ENCODE measurements at places on chromosomes 11 and 22.

GRCh38 chr11:32940865-32941264 is 48.3 kb downstream of the QSER1 start:
- DNase-seq: no peak

DNA sequence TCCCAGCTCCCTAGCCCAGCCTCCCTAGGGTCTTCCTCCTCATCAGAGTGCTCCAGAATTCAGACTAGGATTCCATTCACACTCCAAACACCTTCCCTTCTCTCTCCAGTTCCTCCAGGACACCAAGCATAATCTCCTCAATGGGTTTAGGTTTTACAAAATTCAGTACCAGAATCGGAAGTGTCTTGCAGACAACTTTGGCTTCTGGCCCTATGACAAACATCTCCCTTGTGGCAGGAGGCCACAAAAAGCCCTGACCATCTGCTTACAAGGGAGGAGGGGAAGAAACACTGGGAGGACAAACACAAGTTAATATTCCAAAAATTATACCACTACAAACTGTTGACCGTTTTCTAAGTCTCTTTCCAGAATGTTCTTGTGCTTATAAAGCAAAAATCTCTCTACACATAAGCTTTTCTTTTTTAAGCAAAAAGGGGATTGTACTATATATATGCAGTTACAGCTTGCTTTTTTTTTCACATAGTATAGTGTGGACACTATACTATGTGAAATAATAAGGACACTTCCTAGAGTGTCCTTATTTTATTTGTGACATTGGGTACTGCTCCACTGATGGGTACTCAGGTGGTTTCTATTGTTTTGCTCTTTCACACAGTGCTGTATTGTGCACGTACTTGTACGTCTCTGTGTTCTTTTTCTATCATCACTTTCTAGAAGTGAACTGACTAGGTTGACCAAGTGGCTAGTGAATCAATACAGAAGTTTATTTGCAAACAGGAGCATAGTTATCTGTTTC is 78.7 kb downstream of the BDNF start:
- no peak for DNase-seq

GRCh38 chr22:45704648-45705047 is 33.0 kb downstream of the ATXN10 start:
- no peak for DNase-seq

DNA sequence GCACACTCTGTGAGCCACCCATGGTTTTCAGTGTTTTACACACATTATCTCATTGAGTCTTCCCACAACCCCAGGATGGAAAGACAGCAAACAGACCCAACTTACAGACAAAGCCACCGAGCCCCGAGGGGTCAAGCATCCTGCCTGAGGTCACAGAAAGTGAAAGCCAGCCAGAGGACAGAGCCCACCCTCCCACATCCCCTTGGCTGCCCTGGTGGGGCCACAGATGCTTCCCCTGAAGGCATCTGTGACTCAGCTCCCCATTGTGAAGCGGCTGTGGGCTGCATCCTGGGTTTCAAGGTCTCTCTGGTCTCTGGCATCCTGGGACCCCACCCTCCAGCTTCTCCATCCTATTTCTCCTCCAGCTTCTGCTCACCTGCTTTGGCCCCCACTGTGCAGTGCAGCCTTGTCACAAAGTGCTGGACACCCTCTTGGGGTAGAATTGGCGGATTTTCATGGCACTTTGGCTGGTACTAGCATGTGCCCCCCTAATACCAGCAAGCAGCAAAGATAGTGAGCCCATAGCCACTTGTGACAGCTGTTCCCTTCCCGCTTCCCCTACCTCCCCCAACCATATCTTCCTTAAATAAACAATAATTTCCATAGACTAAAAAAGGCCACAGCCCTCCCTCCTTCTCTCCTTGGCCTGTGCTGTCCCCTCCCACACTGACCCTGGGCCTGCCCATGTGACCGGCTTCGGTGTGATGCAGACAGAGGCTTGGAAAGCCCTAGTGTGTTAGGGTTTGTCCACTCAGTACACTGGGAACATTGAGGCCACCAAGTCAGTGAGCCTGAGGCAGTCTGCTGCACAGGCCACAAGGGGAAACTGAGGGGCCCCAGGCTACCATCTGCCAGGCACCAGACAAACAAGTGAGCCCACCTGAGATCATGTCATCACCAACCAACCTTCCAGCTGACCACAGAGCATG is 53.9 kb upstream of the SHISAL1 start:
- peak; percentile 70 for DNase-seq

- no peak for DNase-seq
Observed at GRCh38 chr22:39148727-39149535, 3.5 kb downstream of the CBX7 start.

- DNase-seq: no peak
Observed at GRCh38 chr22:49869845-49870712, 16.4 kb downstream of the ZBED4 start.

GRCh38 chr22:42317008-42317407 is 46.6 kb upstream of the TCF20 start:
- no peak for DNase-seq

- DNase-seq: no peak
Observed at GRCh38 chr11:44046182-44046581, 1.6 kb upstream of the ACCSL start.

DNA sequence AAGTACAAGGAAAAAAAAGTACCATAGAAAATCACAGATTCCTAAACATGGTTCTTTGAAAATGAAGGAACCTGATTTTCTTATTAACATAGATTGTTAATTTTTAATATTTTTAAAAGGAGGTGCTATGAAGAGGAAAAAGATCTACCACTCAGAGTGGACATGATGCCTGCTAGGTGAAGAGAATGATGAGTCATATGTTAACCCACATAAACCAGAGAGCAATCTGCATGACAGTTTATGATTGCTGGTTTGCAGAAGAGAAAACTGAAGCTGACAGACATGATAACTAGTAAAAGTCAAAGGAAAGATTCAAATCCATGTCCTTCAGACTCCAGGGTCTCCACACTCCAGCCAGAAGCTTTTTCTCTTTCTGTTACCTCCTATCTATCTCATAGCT is 1231.7 kb downstream of the LRRC4C start:
- DNase-seq: no peak

- DNase-seq: no peak
Observed at GRCh38 chr22:37887584-37888378, 18.3 kb upstream of the MICALL1 start.

DNA sequence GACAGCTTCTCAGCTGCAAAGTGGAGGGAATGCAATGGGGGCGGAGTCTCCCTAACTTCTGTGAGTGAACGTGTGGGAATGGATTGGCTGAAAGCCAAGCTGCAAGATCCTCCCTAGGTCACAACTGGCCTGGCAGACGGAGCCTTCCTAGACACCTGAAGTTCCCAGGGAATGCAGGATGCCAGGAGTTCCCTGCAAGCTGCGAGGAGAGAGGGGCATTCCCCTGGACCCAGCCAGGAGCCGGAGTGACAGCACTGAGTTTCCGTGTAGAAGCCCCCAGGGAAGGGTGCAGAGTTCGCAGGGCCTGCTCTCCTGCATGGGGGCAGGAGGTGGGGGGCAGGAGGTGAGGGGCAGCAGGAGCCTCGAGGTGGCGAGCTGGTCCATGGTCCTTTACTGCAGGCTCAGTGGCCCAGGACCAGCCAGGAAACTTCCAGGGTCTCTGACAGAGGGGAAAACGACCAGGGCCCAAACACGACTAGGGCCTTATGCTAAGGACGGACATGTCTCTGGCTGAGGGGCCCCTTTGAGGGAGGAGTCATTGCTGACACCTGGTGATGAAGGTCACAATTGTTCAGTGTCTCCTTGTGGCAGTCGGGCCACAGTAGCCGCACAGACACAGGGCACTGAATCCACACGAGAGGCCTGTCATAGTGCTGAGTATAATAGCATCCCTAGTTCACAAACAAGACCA is 141.4 kb downstream of the FBXO7 start:
- DNase-seq: peak; percentile 71

DNA sequence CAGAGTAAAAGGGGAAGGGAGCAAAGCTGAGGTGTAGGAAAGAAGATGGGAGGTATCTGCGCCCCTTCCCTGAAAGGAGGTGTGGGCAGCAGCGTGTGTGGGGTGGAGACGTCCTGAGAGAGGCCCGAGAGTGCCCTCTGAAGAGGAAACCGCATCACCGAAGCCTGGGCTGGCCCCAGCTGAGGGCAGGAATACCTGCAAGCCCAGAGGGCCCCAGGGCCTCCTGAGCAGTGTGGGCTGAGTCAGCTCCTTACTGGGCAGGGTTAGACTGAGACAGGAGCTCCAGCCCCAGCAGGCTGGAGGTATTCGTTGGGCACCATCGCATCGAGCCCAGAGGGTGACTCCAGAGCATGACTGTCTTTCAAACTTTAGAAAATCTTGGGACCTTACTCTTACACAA is 534.0 kb upstream of the B3GAT1 start:
- DNase-seq: no peak

- DNase-seq: no peak
Observed at GRCh38 chr22:24465566-24465965, 29.6 kb upstream of the UPB1 start.

GRCh38 chr11:61293867-61294716 is 1.0 kb downstream of the VWCE start:
- DNase-seq: peak; percentile 87

DNA sequence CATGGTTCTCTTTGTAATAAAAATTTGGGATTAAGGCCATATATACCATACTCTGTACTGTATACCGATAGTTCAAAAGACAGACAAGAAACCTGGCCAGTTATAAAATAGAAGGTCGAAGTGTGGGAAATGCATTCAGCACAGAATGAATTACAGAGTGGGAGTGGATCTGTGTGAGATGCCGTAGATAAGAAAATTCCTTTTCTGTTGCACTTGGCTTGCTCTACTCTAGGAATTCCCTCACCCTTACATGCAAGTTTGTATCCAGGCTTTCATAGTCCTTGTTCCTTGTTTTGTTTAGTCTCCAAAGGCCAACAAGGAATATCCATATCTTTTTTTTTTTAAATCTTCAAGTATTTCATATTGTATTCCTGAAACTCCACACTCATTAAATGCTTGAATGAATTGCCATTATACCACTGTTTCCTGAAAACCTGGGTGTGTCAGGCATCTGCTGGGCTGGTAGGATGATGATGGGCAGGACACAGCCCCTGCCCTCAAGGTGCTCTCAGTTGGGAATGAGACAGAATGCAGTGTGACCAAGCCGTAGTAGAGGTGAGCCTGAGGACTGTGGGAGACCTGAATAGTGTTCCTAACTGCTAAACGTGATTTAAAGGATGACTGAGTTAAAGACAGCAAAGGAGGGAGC is 53.5 kb downstream of the TEAD1 start:
- DNase-seq: no peak

- DNase-seq: no peak
Observed at GRCh38 chr11:84468235-84468634, 1158.9 kb downstream of the DLG2 start.

GRCh38 chr11:2092956-2093412 is 46.2 kb downstream of the IGF2 start:
- peak; percentile 74 for DNase-seq

DNA sequence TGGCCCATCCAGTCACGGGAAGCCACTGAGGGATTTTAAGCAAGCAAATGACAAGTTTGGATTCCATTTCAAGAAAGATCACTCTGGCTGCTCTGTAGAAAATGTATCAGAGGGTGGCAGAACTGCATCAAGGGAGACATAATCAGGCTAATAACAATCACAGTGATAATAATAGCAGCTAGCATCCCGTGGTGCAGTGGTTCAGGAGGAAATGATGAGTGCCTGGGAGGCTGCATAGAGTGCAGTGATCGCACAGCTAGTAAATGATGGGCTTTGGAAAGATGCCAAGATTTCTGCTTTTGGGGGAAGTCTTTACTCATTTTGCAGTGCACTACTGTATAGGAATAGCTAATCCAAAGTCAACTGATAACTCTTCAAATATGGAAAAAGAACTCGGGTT is 35.8 kb downstream of the TNRC6B start:
- DNase-seq: no peak

DNA sequence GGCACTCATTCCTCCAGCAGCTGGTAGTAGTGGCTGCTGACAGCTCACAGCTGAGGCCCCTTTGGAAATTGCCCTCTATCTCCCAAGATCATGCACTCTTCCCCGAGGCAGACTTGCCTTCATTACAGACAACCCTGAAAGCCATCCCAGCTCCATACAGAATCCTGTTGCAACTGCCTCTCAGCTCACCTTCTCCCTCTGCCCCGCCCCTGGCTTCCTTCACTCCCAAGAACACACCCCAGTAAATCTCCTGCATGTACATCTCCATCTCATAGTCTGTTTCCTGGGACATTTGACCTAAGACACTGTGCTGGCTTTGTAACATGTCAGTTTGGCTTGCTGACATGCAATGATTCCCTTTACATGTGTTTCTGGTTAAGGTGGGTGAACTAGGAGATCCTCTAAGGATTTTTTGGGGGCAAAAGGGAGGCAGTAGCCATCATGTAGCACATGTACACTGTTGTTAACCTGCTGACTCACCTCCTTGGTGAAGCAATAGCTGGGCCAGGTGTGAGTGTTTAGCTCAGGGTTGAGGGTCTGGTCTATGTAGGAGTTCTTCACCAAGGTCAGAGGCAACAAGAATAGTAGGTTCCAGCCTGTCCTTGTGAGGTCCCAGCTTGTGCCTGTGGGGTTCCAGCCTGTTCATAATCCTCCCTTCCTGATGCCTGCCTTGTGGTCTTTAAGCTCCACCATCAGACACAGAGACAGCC is 179.6 kb downstream of the CSNK2A3 start:
- no peak for DNase-seq

DNA sequence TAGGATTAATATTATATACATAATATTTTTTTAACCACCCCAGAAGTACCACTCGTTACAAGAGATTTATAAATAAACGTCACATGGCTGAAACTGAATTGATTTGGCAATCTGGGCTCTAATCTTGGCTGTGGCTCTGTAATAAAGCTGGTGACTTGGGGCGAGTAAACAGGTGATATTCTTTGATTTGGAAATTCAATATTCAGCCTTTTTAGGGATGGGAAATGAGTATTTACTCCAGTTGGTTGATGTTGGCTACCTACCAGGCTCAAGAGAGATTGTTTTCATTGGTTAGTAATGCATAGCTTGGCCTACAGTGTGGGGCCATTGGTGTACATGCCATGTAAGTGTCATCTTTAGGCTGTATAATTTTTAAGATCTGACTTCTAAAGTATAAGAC is 117.7 kb upstream of the SORL1-AS1 start:
- no peak for DNase-seq

DNA sequence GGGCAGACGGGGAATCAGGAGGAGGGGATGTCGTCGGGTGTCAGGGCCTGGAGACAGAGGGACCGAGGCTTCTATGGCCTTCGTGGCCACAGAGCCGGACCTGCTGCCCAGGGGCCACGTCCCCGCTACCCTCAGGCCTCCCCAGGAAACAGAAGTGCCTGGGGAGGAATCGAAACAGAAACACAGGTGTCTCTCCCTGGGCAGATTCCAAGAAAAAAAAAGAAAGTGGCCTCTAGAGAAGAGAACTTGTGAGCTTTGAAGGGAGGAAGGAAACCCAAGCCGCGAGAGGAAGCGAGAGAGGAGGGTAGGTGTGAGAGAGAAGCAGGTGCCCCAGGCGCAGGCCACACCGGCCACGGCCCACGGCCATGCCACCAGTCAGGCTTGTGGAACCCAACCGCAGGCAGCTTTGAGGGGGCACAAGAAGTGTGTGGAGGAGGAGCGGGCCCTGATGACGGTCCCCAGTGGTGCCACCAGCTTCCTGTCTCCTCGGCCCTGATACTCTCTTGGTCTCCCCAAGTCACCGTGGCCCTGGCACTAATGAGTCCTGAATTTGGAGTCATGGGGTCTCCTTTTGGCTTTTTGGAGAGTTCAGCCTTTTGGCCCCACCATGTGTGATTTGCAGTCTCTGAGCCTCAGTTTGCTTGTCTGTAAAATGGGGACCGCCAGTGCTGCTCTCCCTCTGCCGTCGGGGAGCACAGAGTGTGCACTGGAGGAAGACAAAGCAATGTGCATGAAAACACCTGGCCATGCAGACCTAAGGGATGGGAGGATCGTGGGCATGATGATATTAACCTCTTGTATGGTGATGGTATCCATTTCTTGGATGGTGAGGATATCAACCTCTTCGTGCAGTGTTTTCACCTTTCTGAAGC is 25.2 kb downstream of the LIF start:
- no peak for DNase-seq
